Stomach (tissue), 19 donors: ENCODE measurements at places on chromosomes 12 and 14. TPM values are rescaled to one million over a fixed set of nuclear protein-coding genes. Genes with fewer than 3 reads are reported as not detected.

Gene PKP2
- 5.8 TPM for polyA plus RNA-seq

Gene FOXG1
- 0.13 TPM for polyA plus RNA-seq

Gene ALDH2
- 296 TPM for polyA plus RNA-seq

Gene KITLG
- 10.8 TPM for polyA plus RNA-seq

Gene CD4
- 7.3 TPM for polyA plus RNA-seq

Gene CLEC7A
- 1.9 TPM for polyA plus RNA-seq

Gene RNF212B
- 0.40 TPM for polyA plus RNA-seq

Gene OTX2
- not detected for polyA plus RNA-seq

Gene C12orf50
- not detected for polyA plus RNA-seq

Gene GZMH
- 1.8 TPM for polyA plus RNA-seq

Gene CTSG
- 0.28 TPM for polyA plus RNA-seq

Gene NR4A1
- 41.3 TPM for polyA plus RNA-seq

Gene IL31
- not detected for polyA plus RNA-seq

Gene CCDC184
- polyA plus RNA-seq = 1.3 TPM

Gene TEX52
- not detected for polyA plus RNA-seq

Gene ADAM21
- polyA plus RNA-seq = not detected

Gene SLC16A7
- 1.8 TPM for polyA plus RNA-seq

Gene AEBP2
- 9.3 TPM for polyA plus RNA-seq

Gene USP44
- 0.19 TPM for polyA plus RNA-seq

Gene PPP4R4
- 1.1 TPM for polyA plus RNA-seq

Gene TCL1B
- not detected for polyA plus RNA-seq

Gene ZBTB25
- 2.4 TPM for polyA plus RNA-seq

Gene GPX2
- 167 TPM for polyA plus RNA-seq

Gene KCNJ8
- polyA plus RNA-seq = 5.7 TPM

Gene SELPLG
- polyA plus RNA-seq = 4.1 TPM

Gene GALNT16
- polyA plus RNA-seq = 2.0 TPM

Gene SERPINA3
- 485 TPM for polyA plus RNA-seq

Gene TSHR
- not detected for polyA plus RNA-seq

Gene FAM177A1
- polyA plus RNA-seq = 50.6 TPM

Gene SYNDIG1L
- polyA plus RNA-seq = not detected

Gene STYK1
- polyA plus RNA-seq = 4.4 TPM

Gene MYO1H
- not detected for polyA plus RNA-seq

Gene GALNT6
- polyA plus RNA-seq = 11.8 TPM

Gene KCNA1
- polyA plus RNA-seq = 0.15 TPM

Gene MBIP
- 51.1 TPM for polyA plus RNA-seq

Gene DNAI7
- not detected for polyA plus RNA-seq

Gene KRT2
- not detected for polyA plus RNA-seq

Gene KRT6C
- 0.31 TPM for polyA plus RNA-seq

Gene SLC24A4
- polyA plus RNA-seq = 0.08 TPM

Gene DCD
- polyA plus RNA-seq = not detected

Gene KLRC1
- 5.3 TPM for polyA plus RNA-seq

Gene IFI27
- 874 TPM for polyA plus RNA-seq

Gene POTEM
- not detected for polyA plus RNA-seq

Gene GDF11
- polyA plus RNA-seq = 6.5 TPM

Gene KRT84
- polyA plus RNA-seq = not detected

Gene PTCSC3
- not detected for polyA plus RNA-seq

Gene CIDEB
- 14.2 TPM for polyA plus RNA-seq

Gene PPM1H
- polyA plus RNA-seq = 4.6 TPM

Gene TDP1
- 5.9 TPM for polyA plus RNA-seq

Gene RHEBL1
- polyA plus RNA-seq = not detected

Gene L3HYPDH
- 18.1 TPM for polyA plus RNA-seq

Gene PSMC6
- 79.1 TPM for polyA plus RNA-seq

Gene GDF3
- not detected for polyA plus RNA-seq

Gene SOX5
- polyA plus RNA-seq = 1.4 TPM
